ENCODE measurements at places on chromosomes 5 and 9. TPM values are rescaled to one million over a fixed set of nuclear protein-coding genes. Genes with fewer than 3 reads are reported as not detected.

SIMC1 gene
- polyA plus RNA-seq = 6.1 TPM

DNA sequence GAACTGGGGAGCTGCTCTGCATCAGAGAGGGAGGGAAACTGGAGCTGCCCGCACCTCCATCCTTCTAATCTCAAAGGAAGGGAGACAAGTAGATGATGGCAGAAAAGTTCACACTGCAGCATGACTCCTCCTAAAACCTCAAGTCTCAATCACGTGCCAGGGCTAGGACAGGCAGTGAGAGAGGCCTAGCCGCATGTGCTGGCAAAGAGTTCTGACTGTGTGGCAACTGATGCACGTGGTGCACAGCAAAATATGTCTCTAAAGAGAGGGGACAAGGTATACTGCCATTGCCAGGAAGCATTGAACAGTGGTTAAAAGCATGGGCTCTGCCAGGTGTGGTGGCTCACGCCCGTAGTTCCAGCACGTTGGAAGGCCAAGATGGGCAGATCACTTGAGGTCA is 38.1 kb downstream of the FBXO10 start:
- no peak for DNase-seq

DNA sequence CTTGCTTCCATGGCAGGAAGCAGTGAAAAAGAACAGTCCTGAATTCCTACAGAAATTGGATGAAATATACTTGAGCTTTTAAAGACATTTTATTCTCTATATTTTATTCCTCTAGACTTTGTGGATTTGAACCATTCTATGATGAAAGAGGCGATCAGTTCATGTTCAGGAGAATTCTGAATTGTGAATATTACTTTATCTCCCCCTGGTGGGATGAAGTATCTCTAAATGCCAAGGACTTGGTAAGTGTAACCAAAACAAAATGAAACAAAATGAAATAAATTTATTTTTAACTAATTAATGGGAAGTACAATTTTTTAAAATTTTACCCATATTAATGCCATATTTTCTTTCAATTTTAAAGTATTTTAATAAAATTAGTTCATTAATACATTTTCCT is 34.1 kb downstream of the STARD4 start:
- no peak for DNase-seq

DNA sequence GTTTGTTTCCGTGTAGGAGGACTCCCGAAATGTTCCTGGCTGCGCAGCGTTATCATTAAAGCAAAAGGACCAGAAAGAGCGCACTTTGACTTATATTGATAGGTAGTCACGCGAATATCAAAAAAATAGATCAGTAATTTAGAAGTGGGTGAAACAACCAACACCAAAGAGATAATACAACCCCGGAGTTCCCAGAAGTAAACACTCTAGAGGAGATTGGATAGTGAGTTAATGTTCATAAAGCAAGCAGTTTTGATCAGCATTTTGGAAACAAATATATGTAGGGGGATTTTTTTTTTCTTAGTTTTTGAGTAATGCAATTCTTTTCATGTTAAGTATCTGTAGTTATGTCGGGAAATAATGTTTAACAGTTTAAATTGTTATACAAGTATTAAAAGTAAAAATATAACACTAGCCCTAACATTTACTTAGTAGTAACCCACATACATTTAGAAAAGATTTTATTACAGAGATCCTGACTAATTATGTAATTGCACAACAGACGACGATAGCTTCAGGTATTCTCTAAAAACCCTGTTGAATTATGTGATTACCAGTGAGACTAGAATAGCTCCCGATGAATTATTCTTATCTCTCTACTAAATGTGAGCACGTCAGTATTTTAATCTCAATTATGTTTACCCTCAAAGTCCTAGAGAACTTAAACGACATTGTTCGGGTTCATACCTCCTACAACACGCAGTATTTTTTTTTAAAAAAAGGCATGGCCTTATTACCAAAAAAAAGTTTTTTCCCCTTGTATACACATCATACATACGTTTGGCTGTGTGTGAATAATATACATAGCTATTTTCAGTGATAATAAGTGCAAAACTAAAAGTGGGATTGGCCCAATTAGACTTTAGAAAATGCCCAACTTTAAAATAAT is 9.4 kb upstream of the NFIB start:
- no peak for DNase-seq

SLC46A2 gene
- not detected for polyA plus RNA-seq

PARP8 gene
- 67.0 TPM for polyA plus RNA-seq

GRCh38 chr5:140966293-140967225 is at the start of gene PCDHAC2:
PCDHAC2 (plus strand) TSS chr5:140966476; CDS start chr5:140966767, 291 bp downstream.
- no peak for DNase-seq

DNA sequence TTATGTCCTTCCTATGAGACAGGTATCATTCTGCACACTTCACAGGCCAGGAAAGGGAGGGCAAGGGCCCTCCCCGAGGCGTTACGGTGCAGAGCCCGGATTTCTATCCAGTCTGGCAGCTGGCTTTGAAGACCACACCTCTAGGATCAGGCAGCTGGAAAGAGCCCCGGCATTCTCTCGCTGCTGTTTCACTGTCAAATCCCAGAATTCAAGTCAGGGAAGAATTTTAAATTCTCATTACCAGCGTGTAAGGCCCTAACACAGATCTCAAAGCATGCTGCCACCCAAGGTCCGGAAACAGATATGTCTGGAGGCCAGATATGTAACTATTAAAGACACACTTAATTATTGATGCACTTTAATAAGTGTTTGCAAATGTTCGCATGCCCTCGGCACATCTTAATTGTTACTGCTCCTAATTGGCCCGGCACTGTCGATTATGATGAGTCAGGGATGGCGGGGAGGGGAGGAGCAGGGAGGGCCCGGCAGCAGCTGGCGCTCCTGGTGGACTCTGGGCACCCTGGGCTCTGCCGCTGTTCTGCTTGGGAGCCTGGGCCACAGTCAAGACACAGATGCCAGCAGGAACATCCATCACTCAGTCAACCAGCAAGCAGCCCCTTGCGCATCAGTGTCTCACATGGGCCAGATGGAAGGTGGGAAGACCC is 76.3 kb upstream of the BARHL1 start:
- DNase-seq = no peak

- DNase-seq = no peak
These were observed 145.0 kb upstream of the SLC28A3 start for GRCh38 chr9:84485539-84485938.

DNA sequence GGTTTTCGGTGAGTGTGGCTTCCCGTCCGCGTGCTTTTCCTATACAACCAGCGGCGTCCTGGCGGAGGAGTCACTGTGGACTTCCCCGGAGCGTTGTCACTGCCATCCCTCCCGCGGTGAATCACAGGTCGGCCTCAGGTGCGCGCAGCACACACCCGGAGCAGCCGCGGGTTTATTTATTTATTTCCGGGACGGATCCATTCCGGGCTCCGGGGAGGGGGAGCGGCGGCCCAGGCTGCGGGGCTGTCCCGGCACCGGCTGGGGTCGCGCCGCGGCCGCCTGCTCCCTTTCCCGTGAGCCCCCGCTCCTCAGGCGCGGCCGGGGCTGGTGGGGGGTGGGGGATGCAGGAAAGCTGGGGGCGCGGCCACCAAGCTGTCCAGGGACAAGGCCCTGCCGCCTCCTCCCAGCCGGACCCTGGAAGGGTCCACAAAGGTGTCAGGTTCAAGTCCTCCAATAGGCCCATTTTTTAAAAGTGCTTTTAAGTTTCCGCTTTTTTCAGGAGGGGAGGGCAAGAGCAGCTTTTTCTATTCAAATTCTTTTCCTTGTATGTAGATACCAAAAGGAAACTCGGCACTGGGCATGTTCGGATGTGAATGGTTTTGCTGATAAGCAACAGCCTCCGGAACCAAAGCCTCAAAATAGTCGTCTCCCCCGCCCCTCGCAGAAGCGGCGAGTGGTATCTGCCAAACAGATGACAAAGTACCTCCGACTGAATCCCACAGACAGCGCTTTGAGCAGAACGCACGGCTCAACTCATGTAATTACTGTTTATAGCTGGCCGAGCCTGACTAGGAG is 192.5 kb downstream of the CD180 start:
- peak; percentile 93 for DNase-seq

ANKRA2 gene
- 21.8 TPM for polyA plus RNA-seq

ANKRD55 gene
- 1.6 TPM for polyA plus RNA-seq

DNA sequence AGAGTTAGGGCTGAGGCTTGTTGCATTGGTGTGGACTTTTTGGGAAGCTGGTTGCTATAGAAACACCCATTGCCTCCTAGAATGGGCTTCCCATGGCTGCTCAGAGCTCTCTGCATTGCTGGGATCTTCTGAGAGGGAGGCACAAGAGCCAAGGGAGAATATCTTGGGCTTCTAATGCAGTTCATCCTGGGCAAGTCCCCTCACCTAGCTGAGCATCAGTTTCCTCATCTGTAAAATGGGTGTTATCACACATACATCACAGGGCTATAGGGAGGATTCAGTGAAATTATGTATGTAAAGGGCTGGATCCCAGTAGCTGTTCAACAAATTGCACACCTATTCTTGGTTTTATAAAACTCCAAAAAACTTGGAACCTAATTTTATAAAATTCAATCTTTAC is 106.1 kb upstream of the ALDH1B1 start:
- no peak for DNase-seq

- no peak for DNase-seq
These were observed 62.3 kb downstream of the THBS4 start for GRCh38 chr5:80097451-80097850.

- DNase-seq = no peak
These were observed 27.9 kb downstream of the BDP1 start for GRCh38 chr5:71483355-71483754.

GRCh38 chr5:38543886-38544285 is 12.6 kb downstream of the LIFR start:
- DNase-seq = no peak

GRCh38 chr9:15426019-15426418 is 3.3 kb downstream of the SNAPC3 start:
- DNase-seq = no peak

GPX3 gene
- not detected for polyA plus RNA-seq

DNA sequence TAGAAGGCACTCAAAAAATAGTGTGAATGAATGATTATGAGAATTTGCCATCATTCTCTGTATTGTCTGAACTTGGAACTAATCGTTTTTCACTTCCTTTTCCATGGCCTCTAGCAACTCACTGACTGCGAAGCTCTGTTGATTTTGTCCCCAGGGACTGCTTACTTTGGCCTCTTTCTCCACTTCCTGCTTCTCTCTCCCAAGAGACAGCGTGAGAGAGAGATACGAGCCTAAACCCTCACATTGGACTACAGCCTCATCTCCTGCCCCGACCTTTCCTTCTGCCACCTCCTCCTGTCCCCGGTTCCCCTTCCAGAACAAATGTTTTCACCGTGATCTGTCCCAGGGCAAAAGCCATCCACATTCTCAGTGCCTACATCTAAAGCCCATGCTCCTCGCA is 300.8 kb upstream of the PANK3 start:
- DNase-seq = no peak

DNA sequence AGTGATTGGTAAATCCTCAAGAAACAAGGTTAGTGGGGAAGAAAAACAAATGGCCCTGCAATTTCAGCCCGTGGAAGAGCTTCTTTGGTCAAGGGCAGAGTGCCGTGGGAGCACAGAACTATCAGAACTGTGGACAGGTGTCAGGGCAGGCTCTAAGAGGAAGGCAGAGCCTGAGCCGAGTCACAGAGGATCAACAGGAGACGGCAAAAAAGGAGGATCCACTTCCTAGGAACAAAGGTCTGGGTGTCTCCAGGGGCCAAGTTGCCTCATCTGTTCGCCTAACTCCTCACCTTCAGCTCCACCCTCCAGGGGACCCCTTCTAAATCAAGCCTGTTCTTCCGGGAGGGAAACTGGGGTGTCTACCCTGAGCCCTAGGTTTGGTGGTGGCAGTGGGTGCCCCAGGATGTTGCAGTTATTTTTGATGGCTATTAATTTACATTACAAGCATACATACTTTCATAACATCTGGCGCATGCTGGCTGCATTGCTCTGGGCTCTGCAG is 88.0 kb downstream of the FEM1C start:
- no peak for DNase-seq

- DNase-seq = peak; percentile 26
These were observed at the start of gene DBN1 for GRCh38 chr5:177473443-177474001. DBN1 (minus strand) TSS chr5:177473634; CDS start chr5:177473521, 113 bp downstream.

PCDHB9 gene
- polyA plus RNA-seq = not detected

GRCh38 chr9:134176599-134176968 is 12.2 kb upstream of the RNU6ATAC start:
- DNase-seq = no peak

GNA14 gene
- polyA plus RNA-seq = 0.17 TPM

HTR1A gene
- polyA plus RNA-seq = not detected

HAPLN1 gene
- polyA plus RNA-seq = not detected

- peak; percentile 79 for DNase-seq
These were observed 10.2 kb downstream of the HAND1 start for GRCh38 chr5:154467655-154468354.

PHF24 gene
- not detected for polyA plus RNA-seq

IFNA4 gene
- polyA plus RNA-seq = not detected

GRCh38 chr5:107518616-107519015 is 152.1 kb downstream of the EFNA5 start:
- DNase-seq = no peak

ITK gene
- polyA plus RNA-seq = 148 TPM

DNA sequence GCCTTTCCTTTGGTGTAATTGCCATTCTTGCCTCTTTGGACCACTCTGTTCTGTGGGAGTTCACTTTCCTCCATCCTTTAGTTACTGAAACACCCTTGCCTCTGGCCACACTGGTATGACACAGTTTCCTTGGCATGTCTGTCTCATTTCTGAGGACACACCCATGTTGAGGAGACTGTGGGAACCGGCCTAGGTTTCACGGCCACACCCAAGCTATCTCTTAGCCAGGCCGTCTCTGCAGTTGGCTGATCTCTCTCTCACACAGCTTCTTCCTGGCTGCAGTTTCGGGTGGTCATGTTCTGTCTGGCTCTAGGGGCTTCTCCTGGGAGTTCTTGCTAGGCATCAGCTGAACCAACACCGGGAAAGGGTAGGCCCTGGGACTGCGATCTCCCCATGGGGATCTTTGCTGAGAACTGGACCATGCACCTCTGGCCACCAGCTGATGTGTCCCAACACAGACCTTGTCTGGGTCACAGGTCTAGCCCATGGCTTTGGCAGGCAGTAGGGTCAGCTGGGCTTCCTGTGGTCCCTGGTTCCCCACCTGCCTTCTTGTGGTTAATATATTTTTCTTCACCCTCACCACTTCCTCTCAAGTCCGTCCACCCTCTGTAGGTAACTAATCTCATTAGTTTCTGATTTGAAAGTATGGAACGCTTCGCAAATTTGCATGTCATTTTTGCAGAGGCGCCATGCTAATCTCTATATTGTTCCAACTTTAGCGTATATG is 24.9 kb downstream of the ARHGEF37 start:
- DNase-seq = no peak

GRCh38 chr5:133247151-133247709 is 195.4 kb downstream of the HSPA4 start:
- DNase-seq = no peak

EPB41L4B gene
- polyA plus RNA-seq = not detected

DNA sequence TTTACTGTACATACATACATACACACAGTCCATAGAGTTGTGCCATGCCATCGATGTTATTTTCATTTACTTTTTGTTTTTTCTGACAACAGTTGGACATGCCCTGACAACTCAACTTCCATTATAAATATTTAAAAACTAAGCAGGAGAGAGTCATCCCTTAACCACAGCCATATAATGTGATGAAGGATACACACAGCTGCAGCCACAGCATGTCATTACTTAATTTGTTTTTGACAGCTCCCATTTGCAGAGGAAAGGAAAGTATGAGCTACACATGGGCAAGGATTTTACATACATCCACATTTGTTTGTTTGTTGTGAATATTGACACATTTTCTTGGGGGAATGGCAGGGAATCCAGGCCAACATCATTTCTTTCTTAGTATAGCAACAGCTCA is 91.5 kb upstream of the TUT7 start:
- no peak for DNase-seq
